ENCODE measurements at places on chromosomes 1 and 21.

DNA sequence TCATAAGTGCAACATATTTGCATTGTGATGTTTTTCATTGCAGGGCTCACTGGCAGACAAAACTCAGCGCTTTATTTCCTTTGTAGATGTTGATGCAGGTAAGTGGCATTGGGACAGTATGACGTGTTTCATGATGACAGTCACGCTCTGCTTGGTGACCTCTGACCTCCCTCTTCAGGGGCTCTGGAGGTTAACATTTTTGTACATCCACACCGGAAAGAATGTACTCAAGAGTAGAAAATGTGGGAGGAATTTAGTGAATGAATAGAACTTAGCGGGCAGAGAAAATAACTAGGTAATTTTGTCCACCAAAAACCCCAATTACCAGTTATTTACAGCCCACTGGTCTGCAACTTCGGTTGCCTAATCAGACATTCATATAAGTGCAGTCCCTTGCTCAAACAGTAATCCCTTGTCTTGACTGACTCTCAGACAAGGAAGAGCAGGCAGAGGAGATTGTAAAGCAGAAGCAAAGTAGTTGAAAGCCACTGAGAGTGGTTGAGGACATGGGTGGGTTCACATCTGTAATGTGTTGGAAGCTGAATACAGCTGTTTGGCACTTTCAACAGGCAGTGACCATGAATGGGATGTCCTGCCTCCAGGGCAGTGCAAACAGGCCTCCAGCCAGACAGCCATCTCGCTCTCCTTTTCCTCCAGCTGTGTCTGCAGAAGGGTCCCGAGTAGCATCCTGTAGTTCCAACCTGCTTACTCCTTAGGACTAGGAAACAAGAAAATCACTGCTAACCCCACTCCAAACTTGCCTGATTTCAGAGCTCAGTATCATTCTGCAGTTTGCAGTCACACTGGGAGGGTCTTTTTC, 188.9 kb downstream of the NRIP1 start:
- no peak for DNase-seq

- DNase-seq, result no peak
These were observed 149.2 kb downstream of the PPIAL4G start for GRCh38 chr1:148333875-148334338.

DNA sequence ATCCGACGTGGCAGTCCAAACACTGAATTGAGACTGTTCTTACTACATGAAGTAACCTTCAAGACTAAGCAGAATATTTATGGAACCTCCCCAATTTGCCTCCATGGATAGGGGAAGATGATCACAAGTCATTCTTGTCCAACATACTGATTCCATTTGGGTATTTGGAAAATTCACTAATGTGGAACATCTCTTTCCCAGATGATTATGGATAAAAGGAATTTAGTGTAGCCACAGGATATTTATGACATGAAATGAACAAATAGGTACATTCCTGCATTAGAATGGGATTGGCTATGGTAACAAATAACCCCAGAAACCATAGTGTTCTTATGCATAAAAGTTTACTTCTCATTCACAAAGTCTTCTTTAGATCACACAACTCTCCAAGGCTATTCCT, 40.2 kb upstream of the SGIP1 start:
- no peak for DNase-seq

GRCh38 chr1:242187816-242188215, 188.9 kb upstream of the MAP1LC3C start:
- DNase-seq, result no peak

DNA sequence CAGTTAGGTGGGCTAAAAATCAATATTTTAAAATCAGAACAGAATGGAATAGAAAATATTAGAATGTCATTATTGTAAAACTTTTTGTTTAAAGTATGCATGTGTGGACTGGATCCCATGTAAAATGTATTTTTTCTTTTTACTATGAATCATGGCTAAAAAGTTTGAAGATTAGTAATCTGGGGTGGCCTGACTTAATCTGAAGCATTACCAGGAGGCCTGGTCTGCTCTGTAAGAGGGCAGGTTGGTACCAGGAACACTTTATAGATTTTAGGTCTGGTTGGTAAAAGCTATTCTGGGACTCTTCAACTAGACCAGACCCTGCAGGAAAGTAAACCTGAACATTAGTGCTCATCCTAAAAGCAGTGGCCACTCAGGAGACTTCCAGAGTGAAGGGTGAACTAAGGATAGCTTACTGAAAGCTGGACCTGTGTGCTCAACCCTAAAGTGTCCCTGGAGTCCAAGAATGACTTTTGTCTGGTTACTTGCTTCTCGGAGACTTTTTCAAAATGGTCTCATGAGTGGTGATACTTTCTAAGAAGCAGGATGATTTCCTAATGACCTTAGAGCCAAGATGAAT, 16.5 kb downstream of the RGL1 start:
- no peak for DNase-seq

- no peak for DNase-seq
These were observed 48.6 kb downstream of the CD34 start for GRCh38 chr1:207862241-207862787.

- no peak for DNase-seq
These were observed 4.0 kb upstream of the SMIM12 start for GRCh38 chr1:34863501-34863900.

DNA sequence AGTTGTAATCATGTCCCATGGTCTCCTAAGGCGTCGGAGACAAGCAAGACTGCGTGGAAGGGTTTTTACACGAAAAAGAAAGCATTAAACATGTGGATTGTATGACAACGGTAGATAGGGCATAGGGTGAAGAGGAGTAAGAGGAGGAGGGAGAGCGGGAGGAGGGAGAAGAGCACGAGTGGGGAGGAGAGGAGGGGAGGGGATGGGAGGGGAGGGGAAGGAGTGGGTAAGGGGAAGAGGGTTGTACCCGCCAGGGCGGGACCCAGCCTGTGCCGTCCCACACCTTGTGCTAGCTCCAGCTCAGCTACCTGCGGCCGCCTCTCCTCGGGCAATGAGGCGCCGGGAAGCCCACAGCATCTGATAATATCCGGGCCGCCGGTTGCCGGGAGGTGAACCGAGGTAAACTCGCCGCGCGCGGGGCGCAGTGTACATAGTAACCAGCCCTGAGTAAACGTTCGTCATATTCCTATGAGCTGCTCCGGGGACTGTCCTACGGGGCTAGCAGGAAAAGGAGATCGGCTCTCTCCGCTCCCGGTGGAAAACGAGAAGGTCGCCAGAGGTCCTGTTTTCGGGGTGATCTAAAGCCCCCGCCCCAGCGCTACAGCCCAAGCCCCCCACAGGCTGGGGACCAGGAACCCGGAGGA, 449 bp upstream of the RCAN3 start:
- DNase-seq, result no peak

- DNase-seq, result no peak
These were observed 8.9 kb upstream of the PDE9A start for GRCh38 chr21:42644223-42645208.

- DNase-seq, result no peak
These were observed 177.6 kb upstream of the HMCN1 start for GRCh38 chr1:185556561-185556960.

DNA sequence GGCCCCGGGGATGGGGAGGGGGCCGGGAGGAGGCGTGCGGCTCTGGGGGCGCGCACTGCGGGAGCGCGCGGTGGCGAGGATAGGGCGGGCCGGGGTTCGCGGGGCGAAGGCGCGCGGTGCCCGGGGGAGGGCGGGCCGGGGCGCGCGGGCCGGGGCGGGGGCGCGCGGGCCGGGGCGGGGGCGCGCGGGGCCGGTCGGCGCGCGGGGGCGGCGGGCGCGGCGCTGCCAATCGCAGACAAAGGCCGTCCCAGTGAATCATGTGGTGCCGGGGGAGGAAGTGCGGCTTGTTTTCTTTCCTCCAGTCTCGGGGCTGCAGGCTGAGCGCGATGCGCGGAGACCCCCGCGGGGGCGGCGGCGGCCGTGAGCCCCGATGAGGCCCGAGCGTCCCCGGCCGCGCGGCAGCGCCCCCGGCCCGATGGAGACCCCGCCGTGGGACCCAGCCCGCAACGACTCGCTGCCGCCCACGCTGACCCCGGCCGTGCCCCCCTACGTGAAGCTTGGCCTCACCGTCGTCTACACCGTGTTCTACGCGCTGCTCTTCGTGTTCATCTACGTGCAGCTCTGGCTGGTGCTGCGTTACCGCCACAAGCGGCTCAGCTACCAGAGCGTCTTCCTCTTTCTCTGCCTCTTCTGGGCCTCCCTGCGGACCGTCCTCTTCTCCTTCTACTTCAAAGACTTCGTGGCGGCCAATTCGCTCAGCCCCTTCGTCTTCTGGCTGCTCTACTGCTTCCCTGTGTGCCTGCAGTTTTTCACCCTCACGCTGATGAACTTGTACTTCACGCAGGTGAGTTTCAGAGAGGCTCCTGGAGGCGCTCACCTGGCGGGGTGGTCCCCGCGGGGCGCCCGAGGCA, at the start of gene GPR137B:
TSS of gene GPR137B (plus strand) at position 287 of the 851 bp plus-strand sequence. CDS start at position 371, 84 bp downstream.
- peak; percentile 40 for DNase-seq

DNA sequence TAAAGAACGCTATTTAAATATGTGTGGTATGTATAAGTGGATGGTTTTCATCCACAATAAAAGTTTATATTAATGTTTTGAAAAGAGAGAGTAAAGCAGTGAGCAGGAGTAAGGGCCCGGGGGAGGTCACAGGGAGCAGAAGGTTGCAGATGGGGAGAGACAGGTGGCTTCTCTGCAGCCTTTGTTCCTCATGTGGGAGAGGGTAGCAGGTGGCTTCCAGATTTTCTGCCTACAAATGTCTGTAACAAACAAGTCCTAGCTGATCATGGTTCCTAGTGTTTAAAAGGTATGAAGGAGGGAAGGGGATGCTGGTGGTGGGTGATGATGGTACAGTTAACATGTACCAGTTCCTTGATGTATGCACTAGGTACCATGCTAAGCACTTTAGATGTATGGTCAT, 18.8 kb downstream of the QSOX1 start:
- DNase-seq, result no peak

- no peak for DNase-seq
These were observed 21.7 kb downstream of the UBE4B start for GRCh38 chr1:10054465-10054864.

DNA sequence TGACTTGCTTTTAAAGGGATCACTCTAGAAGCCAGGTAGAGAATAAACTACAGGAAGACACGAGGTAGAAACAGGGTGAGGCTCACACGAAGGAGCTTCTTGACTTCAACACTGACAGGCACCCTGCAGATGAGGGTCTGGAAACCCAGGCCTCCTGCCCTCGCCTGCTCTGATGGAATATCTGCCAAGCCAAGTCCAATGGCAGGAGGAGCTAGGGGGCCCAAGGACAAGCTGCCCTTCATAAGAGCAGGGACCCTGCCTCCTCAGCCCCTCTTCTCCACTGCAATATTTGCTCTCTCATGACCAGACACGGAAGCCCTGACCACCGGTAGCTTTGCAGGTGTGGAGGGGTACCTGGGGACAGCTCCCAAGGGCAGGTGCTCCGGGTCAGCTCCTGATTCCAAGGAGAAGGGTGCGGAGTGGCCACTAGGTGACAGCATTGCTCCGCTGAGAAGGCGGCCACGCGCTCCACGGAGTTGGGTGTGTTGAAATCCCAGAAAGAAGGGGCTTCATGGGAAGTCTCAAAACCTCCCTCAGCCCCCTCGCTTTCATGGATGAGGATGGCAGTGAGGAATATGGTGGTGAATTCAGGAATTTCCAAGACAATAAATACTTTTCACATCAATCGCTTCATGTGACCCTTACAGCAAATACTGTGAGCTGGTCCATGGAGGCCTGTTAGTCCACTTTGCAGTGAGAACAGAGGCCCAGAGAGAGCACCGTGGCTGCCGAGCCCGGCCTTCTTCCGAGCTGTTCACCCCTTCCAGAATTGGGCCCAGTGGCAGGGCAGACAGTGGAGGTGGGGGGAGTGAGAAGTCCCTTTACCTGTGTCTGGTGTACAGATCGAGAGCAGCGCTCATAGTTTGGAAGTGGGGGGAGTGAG, 33.2 kb upstream of the PAX7 start:
- peak; percentile 54 for DNase-seq

GRCh38 chr1:211606914-211607753, 28.2 kb upstream of the SLC30A1 start:
- DNase-seq, result no peak

GRCh38 chr1:153842006-153842471, 66.8 kb downstream of the SLC27A3 start:
- no peak for DNase-seq

- DNase-seq, result no peak
These were observed 24.9 kb downstream of the DIP2A start for GRCh38 chr21:46483300-46484295.

DNA sequence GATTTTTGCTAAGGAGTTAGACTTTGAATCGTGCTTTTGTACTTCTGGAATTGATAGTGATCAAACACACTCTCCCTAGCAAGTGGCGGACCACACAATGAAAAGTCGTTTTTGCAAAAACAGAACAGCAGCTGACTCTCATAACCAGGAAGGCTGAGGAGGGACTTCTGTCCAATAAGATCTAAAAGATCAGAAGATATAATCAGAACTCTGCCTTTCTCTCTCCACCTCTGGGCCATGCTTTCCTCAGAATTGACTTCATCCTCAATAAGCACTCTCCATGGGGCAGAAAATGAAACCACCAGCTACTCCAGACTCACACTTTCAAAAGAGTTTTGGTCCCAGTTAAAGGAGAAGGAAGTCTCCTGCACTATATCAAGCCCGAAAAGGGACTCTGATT, 55.3 kb upstream of the SAMD13 start:
- peak; percentile 5 for DNase-seq

DNA sequence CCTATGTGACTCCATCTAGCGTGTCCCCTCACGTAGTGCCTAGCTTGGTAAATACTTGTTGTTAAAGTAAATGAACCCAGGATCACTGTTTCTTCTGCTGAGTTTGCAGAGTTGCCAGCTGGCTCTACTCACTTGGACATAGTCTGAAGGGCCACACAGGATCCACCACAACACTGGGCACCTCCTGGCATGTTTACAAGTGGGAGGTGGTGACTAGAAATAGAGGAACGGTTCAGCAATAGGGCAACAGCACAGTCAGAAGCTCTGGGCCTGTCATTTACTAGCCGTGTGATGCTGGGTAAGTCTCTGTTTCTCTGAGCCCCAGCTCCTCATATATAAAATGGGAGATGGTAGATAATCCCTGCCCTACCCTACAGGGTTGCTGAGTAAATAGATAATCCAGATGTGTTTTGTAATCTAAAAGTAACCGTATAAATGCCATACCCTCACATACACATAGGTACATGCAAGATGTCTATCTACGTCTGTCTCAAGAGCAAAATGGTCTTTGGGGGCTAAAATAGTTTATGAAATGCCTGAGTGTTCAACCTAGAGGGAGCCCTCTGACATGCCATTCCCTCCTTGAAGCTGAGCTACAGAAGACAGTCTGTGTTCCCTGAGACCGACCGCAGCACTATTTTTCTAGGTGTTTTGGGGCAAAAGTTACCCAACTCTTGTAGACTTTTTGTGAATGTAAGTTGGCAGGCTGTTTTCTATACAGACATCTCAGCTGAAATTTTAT, 20.5 kb downstream of the RNF220 start:
- DNase-seq, result no peak

DNA sequence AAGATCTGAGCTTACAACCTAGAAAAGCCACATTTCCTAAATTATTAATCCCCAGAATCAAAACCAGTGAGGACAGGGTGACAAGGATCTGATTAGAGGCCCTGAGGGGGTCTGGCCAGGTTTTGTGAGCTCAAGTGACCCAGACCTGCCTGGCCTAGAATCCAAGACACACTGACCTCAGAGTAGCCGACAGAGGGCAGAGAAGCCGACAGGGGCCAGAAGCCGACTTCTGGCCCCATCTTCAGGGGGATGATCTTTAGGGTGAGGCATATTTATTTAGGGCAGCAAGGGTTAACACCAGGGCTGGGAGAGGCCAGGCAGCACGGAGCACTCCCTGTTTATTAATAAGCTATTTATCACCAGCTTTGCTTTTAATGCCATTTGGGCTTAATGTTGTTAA, 45.3 kb downstream of the CASZ1 start:
- DNase-seq, result no peak

GRCh38 chr21:34734696-34735095, 65.9 kb downstream of the CLIC6 start:
- DNase-seq, result no peak

Measured in SK-N-DZ (cell line).